Bronchial epithelial cell (primary cell): ENCODE measurements at places on chromosomes 1 and 21.

DNA sequence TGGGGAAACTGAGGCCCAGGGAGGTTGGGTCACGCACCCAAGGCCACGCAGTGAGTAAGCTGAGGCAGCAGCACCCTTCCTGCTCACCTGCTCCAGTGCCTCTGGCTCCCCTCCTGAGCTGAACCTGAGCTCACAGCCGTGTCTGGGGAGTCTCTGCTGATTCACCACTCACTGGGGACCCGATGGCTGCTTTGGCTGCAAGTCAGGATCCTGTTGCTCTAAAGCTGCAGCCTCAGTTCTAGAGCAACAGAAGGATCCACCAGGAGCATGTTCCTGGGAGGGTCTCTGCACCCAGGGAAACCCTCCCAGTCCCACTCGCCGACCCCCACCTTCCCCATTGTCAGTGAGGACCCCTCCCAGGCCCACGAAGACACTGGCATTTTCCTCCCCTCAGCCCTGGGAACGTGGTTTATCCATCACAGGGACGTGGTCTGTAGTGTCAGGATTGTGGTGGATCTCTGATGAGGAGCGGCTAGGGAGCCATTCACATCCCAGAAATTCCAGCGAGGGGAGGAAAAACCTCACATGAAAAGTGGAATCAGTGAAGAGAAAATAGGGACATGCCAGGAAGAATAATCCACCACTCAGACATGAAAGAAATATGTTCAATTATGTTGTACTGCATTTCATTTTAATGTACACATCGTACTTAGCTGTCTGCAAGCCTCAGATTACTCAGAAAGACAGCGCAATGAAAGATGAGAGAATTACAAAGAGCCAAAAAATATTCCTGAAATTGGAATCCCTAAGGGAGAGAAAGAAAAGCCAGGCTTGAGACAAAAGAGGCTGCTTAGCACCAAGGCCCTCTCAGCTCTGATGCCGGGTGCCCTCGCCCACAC lies 447.2 kb downstream of the MATN1 start:
- DNase-seq, result no peak

GRCh38 chr1:36397083-36397377 lies 678 bp downstream of the LSM10 start:
- no peak for DNase-seq

- DNase-seq, result peak; percentile 60
Measured at GRCh38 chr1:30697571-30698376, 25.6 kb downstream of the MATN1 start.

GRCh38 chr1:67634396-67634935 lies 50.5 kb upstream of the GADD45A start:
- DNase-seq, result peak; percentile 72

DNA sequence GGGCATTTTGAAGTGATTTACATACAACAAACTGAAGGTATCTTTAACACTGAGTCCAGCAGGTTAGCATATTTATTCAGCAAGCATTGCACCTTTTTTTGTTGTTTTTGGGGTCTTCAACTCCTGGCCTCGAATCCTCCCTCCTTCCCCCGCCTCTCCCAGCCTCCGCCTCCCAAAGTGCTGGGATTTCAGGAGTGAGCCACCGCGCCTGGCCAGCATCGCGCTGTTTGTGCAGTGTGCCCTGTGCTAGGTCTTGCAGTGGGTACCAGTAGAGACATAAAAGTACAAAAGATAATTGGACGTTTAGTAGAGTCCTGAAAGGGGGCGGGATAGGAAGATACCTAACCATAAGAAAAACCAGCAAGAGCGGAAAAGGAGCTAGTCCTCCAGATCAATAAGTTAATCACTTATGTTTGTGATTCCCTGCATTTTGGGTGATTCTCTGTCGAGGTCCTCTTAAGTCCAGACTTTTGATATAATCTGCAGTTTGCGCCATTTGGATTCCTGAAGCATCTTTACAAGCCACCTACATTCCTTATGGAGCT lies 111.8 kb downstream of the OSBPL9 start:
- peak; percentile 29 for DNase-seq

DNA sequence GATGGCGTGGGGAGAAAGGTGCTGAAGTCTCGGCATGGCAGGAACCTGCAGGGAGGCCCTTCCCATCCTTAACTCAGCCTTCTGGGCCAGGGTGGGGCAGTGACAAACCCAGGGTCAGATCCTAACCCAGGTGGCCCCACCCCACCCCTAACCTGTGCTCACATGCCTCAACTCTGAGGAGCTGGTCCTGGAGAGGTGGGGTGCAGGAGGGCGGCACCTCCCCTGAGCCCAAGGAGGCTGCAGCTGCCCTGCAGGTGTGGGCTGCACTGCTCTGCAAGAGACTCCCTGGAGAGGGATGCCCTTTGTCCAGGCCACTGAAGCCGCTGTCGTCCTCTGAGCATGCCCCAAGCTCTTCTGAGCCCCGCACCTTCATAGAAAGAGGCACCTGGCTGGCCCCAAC lies 15.2 kb upstream of the ADAMTSL4 start:
- DNase-seq, result peak; percentile 52

DNA sequence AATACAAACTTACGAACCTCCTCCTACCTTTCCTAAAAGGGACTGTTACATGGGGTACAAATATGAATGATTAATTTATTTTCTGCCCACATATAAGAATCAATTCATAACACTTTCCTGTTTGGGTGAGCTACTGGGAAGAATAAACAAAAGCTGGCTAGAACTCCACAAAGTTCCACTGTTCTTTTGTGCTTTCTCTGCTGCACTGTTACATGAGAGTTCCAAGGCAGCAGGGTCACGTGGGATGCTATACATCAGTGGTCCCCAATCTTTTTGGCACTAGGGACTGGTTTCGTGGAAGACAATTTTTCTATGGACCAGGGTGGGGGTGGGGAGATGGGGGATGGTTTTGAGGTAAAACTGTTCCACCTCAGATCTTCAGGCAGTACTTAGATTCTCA lies 2.2 kb upstream of the ANGPTL7 start:
- no peak for DNase-seq

DNA sequence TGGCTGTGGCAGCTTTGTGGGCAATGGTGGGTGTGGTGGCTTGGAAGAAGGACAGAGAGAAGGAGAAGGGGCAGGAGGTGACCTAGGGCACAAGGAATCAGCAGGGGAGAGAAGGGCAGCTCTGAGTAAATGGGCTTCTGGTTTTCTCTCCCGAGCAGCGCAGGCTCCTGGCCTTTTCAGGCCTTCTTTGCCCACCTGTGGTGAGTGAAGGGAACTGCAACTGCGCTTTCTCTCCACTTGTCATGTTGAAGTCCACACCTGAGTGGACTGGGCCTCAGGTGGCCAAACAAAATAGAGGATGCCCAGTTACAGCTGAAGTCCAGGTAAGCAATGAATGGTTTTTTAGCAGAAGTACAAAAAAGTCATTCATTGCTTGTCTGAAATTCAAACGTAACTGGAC lies 29.4 kb upstream of the KCNA10 start:
- DNase-seq, result peak; percentile 34

GRCh38 chr1:200281201-200281835 lies 128.5 kb downstream of the ZNF281 start:
- no peak for DNase-seq

GRCh38 chr1:40712405-40712944 lies 21.0 kb downstream of the NFYC start:
- DNase-seq, result no peak

DNA sequence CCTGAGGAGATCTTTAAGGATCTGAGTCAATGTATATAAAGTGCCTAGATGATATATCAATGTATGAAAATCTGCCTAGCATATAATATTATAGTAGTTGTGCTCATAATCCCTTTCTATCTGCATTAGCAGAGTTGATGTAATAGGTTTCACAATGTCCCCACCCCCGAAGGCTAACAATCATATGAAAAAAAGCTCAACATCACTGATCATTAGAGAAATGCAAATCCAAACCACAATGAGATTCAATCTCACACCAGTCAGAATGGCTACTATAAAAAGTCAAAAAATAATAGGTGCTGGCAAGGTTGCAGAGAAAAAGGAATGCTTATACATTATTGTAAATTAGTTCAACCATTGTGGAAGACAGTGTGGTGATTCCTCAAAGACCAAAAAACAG lies 147.8 kb upstream of the DPT start:
- DNase-seq, result no peak
